Thoracic aorta (tissue), 2 donors: ENCODE measurements at places on chromosomes 4 and X.
A peak's percentile ranks its signal among the peaks of the same experiment; 100 is the strongest.

DNA sequence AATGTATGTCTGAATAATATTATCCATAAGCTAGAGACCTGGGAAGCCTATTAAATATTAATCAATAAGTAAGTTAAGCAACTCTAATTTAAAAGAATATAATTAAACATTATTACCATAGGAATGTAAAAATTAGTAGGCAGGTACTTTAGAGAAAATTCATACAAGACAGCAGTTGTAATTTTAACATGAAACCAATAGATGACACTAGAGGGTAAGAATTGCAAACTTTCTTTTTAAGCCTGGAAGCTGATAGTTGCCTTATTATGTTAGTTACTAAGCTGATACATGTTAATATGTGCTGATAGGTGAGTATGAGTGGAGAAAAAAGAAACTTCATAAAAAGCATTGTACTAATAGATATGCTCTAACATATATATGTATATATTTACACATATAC is 1157.4 kb downstream of the FAM133A start:
- H3K4me3 ChIP-seq, result no peak overlapping the region
- no peaks in the 10 kb centered on the region for H3K36me3 ChIP-seq
- H3K27ac ChIP-seq, result no peak overlapping the region
- DNase-seq, result no peak
- no peaks in the 10 kb centered on the region for H3K4me1 ChIP-seq
- no peaks in the 10 kb centered on the region for H3K27me3 ChIP-seq

GRCh38 chr4:107629318-107629717 is 90.7 kb downstream of the PAPSS1 start:
- H3K27me3 ChIP-seq, result no peaks in the 10 kb centered on the region
- DNase-seq, result no peak
- no peaks in the 10 kb centered on the region for H3K36me3 ChIP-seq
- H3K4me1 ChIP-seq, result peaks cover 6% of the 10 kb centered on the region
- H3K4me3 ChIP-seq, result no peak overlapping the region
- no peak overlapping the region for H3K27ac ChIP-seq

DNA sequence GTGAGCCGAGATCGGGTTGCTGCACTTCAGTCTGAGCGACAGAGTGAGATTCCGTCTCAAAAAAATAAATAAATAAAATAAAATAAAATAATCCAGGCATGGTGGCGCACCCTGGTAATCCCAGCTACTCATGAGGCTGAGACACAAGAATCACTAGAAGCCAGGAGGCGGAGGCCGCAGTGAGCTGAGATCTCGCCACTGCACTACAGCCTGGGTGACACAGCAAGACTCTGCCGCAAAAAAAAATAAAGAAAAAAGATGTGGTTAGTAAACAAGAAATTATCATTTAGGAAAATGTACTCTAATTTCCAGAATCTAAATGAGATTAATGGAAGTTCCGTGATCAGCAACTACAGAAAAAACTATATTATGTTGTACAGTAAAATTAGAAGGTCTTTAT is 14.5 kb upstream of the LRBA start:
- H3K27ac ChIP-seq, result no peak overlapping the region
- no peaks in the 10 kb centered on the region for H3K27me3 ChIP-seq
- DNase-seq, result no peak
- H3K4me1 ChIP-seq, result no peaks in the 10 kb centered on the region
- no peaks in the 10 kb centered on the region for H3K36me3 ChIP-seq

GRCh38 chr4:177302371-177303100 is 7.1 kb upstream of the NEIL3 start:
- H3K27me3 ChIP-seq, result no peaks in the 10 kb centered on the region
- peak overlapping the region; percentile 15 for H3K4me3 ChIP-seq
- peak overlapping the region; percentile 34 for H3K27ac ChIP-seq
- no peaks in the 10 kb centered on the region for H3K36me3 ChIP-seq

- H3K36me3 ChIP-seq, result no peaks in the 10 kb centered on the region
- H3K4me3 ChIP-seq, result no peak overlapping the region
- no peak overlapping the region for H3K27ac ChIP-seq
- H3K27me3 ChIP-seq, result no peaks in the 10 kb centered on the region
Measured at GRCh38 chrX:69100478-69100877, 64.8 kb downstream of the PJA1 start.

DNA sequence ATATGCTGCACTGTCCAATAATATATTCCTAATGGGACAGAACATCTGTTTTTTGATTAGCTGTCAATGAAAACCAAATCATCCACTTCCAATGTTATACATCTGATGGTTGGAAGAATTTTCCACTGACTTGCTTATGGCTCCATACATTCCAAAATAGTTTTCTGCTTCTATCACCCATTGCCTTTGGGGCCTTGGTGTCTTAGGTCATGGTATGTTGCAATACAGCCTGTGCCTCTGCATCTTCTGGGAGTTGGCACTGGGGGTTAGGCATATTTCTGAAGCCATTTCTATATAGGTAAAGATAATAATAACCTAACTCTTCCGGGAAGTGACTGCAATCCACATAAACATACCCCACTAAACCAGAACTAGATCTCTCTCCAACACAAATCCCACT is 53.2 kb upstream of the NR3C2 start:
- no peak for DNase-seq
- no peaks in the 10 kb centered on the region for H3K27me3 ChIP-seq
- H3K4me3 ChIP-seq, result no peak overlapping the region
- no peaks in the 10 kb centered on the region for H3K4me1 ChIP-seq

GRCh38 chr4:112818594-112818965 is 181.6 kb downstream of the LARP7 start:
- peak overlapping the region; percentile 30 for H3K27ac ChIP-seq
- no peaks in the 10 kb centered on the region for H3K36me3 ChIP-seq
- H3K4me1 ChIP-seq, result peaks cover 10% of the 10 kb centered on the region
- DNase-seq, result no peak
- H3K27me3 ChIP-seq, result no peaks in the 10 kb centered on the region

DNA sequence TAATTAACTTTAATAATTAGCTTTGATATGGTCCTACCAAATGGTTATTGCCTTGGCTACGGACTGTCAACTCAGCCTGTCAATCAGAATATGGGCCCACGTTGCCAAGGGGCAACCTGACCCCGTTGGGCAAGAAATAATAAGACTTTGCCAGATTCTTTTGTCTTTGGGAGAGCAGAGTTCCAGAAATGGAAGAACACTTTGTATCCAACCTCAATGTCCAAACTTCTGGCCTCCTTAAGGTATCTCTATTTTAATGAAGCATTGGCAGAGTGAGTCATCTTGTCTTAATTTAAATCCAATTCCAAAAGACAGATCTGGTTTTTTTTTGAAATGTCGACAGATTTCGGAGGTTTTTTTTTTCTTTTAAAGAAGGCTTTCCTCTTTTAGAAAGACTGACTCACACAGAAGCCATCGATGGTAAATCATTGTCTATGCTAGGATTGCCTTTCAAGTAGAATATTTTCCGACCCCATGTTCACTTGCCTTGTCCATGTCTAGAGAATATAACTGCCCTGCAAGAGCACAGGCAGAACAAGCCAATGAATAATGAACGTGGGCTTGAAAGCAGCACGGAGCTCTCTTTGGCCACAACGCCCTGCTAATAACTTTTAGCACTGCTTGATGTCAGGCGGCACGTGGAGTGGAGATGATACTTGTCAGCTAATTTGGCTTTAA is 190.3 kb upstream of the GATB start:
- H3K4me3 ChIP-seq, result no peak overlapping the region
- no peak overlapping the region for H3K27ac ChIP-seq
- no peak for DNase-seq

DNA sequence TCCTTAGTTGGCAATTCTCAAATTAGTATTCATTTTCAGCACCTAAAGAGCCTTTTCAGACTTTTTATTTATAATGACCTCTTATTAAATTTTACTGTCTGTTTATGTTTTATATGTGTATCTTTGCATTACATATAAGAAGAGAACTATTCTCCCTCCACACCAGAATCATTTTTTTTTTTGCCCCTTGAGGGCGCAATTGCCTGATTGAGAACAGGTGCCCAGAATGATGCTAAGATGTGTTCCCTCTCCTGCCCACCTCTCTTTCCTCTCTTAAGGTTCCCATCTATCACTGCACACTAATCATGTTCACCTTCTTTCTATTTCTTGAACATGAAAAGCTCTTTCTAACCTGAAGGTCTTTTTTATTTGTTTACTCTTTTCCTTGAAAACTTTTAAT is 44.2 kb upstream of the ADAM29 start:
- no peaks in the 10 kb centered on the region for H3K4me1 ChIP-seq
- no peaks in the 10 kb centered on the region for H3K36me3 ChIP-seq
- DNase-seq, result no peak
- no peak overlapping the region for H3K27ac ChIP-seq
- H3K27me3 ChIP-seq, result no peaks in the 10 kb centered on the region

- no peaks in the 10 kb centered on the region for H3K36me3 ChIP-seq
- peak overlapping the region; percentile 83 for H3K27ac ChIP-seq
- DNase-seq, result no peak
- no peaks in the 10 kb centered on the region for H3K27me3 ChIP-seq
- peak overlapping the region; percentile 93 for H3K4me3 ChIP-seq
Measured at GRCh38 chr4:53378171-53378482, 686 bp downstream of the FIP1L1 start.

- DNase-seq, result no peak
- H3K36me3 ChIP-seq, result no peaks in the 10 kb centered on the region
- H3K4me3 ChIP-seq, result no peak overlapping the region
- H3K27ac ChIP-seq, result no peak overlapping the region
Measured at GRCh38 chrX:114028907-114029662, 554.8 kb upstream of the HTR2C start.

- H3K36me3 ChIP-seq, result no peaks in the 10 kb centered on the region
- H3K4me1 ChIP-seq, result no peaks in the 10 kb centered on the region
- no peak overlapping the region for H3K27ac ChIP-seq
- H3K27me3 ChIP-seq, result no peaks in the 10 kb centered on the region
Measured at GRCh38 chrX:15398874-15399273, 14.7 kb upstream of the VEGFD start.

- no peaks in the 10 kb centered on the region for H3K4me1 ChIP-seq
- no peaks in the 10 kb centered on the region for H3K27me3 ChIP-seq
- no peaks in the 10 kb centered on the region for H3K36me3 ChIP-seq
- H3K27ac ChIP-seq, result no peak overlapping the region
- no peak overlapping the region for H3K4me3 ChIP-seq
Measured at GRCh38 chrX:93580634-93581033, 92.7 kb downstream of the NAP1L3 start.

DNA sequence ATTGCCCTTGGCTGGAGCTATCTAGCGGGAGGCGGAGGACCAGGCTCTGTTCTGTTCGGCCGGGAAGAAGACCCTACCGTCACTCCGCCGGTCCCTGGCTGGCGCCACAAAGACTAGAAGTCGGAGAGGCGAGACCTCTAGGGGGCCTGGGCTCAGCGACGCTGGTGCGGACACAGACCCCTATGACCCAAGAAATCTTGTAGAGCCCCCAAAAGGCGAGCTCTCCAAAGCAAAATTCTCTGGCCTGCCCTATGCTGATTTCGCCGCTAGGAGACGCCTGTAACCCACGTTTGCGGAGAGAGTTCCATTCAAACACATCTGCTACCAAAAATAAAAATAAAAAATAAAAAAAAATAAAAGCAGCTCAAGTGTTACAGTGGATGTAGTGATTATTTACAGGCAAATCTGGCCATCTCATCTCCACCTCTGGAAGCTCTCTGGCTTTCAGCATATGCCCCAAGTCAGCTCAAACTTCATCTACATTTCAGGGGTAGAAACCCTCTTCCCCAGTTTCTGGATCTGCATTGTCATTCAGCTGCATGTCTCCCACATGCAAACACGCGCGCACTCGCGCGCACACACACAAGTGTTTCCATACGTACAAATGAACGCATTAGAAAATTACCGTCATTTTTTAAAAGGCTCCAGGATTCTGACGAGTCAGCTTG is 2.4 kb upstream of the PCDH10 start:
- DNase-seq, result no peak
- peak overlapping the region; percentile 44 for H3K27ac ChIP-seq
- H3K4me3 ChIP-seq, result peak overlapping the region; percentile 80

DNA sequence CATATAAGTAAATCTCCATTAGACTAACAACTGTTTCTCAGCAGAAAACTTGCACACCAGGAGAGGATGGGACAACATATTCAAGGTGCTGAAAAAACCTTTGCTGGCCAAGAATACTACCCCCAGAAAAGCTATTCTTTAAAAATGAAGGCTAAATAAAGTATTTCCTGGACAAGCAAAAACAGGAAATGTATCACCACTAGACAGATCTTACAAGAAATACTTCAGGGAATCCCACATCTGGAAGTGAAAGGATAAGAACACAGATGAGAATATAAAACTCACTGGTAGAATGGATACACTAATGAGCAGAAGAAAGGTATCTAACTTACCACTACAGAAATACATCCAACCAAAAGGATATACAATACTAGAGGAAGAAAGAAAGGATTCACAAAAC is 27.0 kb upstream of the ADH1C start:
- no peak overlapping the region for H3K27ac ChIP-seq
- H3K4me3 ChIP-seq, result no peak overlapping the region
- no peak for DNase-seq
- no peaks in the 10 kb centered on the region for H3K27me3 ChIP-seq

DNA sequence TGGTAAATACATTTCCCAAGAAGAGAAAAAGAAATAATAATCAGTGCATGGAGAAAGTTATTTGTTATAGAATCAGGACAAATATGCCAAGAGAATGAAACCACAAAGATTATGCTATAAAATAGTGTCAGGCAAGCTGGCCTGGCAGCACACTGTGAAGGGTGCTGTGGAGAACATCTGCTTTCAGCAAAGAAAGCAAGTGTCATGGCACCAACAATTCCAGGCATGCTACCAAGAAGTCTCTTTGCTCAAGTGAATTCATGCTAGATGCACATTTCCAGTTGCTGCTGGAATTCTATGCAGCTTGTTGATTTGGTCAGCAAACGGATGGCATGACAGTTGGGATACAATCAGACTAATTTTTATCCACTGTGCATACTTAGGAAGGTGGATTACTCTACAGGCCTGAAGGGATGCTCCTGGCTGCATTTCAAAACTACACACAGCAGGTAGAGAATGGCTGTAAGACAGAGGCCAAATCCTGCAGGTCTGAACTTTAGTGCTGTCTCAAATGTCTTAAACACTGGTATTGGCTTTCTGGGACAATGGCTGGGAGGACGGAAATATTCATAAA is 154.6 kb upstream of the FAT1 start:
- H3K4me1 ChIP-seq, result no peaks in the 10 kb centered on the region
- H3K27ac ChIP-seq, result no peak overlapping the region
- no peaks in the 10 kb centered on the region for H3K27me3 ChIP-seq

GRCh38 chr4:156312261-156312847 is 358.7 kb upstream of the CTSO start:
- peaks cover 6% of the 10 kb centered on the region for H3K4me1 ChIP-seq
- DNase-seq, result no peak
- H3K36me3 ChIP-seq, result no peaks in the 10 kb centered on the region
- H3K27ac ChIP-seq, result no peak overlapping the region

- H3K4me3 ChIP-seq, result no peak overlapping the region
- no peak for DNase-seq
- no peaks in the 10 kb centered on the region for H3K4me1 ChIP-seq
Measured at GRCh38 chr4:113302051-113302450, 252.6 kb downstream of the ANK2 start.

GRCh38 chr4:14184265-14184664 is 556.7 kb upstream of the BOD1L1 start:
- H3K27ac ChIP-seq, result no peak overlapping the region
- H3K4me1 ChIP-seq, result no peaks in the 10 kb centered on the region
- DNase-seq, result no peak
- no peak overlapping the region for H3K4me3 ChIP-seq
